G401 (cell line): ENCODE measurements at places on chromosomes 6 and 20.

- peak; percentile 78 for DNase-seq
Observed at GRCh38 chr20:62355878-62356588, 11.1 kb downstream of the LAMA5 start.

- no peak for DNase-seq
Observed at GRCh38 chr20:37523911-37524700, 3.1 kb downstream of the NNAT start.

DNA sequence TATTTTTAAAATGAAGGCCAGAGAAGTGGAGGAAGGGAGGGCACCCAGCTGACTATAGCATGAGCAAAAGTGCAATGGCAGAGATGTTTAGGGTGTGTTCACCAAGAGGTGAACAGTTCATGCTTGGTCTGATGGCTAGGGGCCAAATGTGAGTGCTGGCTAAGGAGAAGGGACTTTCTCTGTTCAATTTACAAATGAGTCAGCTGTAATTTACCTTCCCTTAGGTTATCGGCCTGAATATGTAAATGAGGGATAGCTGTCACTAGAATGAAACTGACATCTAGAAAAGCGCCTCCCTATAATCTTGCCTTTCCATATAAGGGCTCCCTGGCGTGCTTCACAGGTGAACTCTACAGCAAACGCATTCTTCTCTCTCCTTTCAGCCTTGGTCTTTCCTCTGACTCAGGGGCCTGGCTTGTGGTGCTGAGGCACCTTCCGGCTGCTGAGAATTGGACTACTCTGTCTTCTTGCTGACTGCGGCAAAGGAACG is 114.7 kb upstream of the BACH2 start:
- DNase-seq: no peak

GRCh38 chr6:33815854-33816253 is 12.1 kb upstream of the MLN start:
- peak; percentile 73 for DNase-seq

DNA sequence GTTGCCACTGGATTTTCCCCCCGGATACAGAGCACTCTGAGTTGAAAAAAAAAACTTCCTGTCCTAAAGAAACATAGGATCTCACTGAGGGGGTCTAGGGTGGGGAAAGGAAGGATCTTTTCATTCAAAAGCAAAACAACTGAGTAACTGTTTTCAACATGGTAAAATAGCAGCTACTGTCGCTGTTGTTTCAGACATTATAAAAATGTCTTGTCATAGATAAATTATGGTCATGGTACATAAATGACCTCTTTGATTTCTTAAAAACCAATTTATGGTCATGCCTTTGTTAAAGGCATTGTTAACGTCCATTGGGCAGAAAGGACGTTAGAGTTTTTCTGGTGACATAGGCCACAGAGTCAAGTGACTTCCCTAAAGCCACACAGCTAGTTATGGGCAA is 180.4 kb upstream of the DTNBP1 start:
- DNase-seq: no peak

DNA sequence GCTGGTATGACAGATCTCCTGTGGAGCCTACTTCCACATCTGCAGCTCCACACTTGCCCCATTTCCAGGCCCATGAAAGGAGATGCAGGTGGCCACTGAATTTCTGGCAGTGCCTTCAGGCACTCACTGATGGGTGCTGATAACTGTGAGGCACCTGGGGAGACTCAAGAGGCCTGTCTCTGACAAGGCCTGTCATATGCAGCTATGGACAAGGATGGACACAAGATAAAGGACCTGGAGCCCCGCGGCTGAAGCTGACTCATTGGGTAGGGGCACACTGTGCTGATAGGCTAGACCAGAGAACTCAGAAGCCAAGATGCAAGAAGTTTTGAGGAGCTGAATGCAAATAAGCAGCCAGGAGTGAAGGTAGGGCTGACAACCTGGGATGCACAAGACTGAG is 81.0 kb upstream of the LRFN2 start:
- DNase-seq: no peak

GRCh38 chr6:107866606-107867301 is 42.6 kb upstream of the SCML4 start:
- peak; percentile 19 for DNase-seq
